Hepatocyte (in vitro differentiated cells): ENCODE measurements at places on chromosomes 7 and 10. TPM values are rescaled to one million over a fixed set of nuclear protein-coding genes. Genes with fewer than 3 reads are reported as not detected.

DNA sequence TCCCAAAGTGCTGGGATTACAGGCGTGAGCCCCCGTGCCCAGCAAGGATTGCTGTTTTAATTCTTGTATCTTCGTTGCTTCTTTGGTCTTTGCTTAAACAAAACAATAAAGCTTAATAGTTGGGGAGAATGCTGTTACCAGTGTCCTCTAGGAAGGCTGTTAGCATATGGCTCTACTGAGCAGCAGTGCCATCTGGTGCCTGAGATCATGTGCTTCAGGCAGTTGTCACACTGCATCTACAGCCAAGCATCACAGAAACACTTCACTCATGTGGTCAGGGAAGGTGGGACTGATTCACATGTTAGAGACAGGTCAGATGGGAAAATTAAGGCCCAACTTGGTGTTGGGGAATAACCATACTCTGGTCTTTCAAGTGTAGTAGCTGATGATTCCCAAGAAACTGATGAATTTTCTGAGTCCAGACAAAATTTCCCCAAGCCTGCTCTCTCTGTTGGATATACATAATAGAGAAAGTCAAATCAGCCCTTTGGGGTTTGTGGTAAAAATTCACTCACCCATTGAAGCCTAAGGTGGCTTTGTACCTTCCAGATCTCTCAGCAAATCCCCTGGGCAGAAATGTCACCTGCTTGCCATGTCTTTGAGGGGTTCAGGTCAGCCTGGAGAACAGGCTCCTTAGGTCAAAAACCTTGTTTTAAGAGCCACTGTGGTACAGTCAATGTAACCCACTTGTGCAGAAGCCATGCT lies 28.4 kb downstream of the UBE2D4 start:
- DNase-seq: peak; percentile 57

The PIK3AP1 gene
- total RNA-seq: 6.5 and 8.4 TPM in 2 replicates

GRCh38 chr10:96747734-96748550 lies 27.6 kb upstream of the PIK3AP1 start:
- no peak for DNase-seq

DNA sequence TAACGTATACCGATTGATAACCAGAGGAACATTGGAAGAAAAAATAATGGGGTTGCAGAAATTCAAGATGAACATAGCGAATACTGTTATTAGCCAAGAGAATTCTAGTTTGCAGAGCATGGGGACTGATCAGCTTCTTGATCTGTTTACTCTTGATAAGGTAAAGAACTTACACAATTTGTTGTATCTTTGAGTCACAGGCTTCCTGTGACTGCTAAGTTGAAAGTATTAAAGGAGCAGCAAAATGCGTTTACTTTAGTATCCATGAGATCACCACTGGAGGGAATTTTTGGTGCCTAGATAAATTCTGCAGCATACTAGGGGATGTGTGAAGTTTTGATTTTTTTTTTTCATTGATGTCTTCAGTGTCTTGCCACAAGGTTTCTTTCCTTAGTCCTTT lies 103.6 kb downstream of the BTAF1 start:
- peak; percentile 17 for DNase-seq

DNA sequence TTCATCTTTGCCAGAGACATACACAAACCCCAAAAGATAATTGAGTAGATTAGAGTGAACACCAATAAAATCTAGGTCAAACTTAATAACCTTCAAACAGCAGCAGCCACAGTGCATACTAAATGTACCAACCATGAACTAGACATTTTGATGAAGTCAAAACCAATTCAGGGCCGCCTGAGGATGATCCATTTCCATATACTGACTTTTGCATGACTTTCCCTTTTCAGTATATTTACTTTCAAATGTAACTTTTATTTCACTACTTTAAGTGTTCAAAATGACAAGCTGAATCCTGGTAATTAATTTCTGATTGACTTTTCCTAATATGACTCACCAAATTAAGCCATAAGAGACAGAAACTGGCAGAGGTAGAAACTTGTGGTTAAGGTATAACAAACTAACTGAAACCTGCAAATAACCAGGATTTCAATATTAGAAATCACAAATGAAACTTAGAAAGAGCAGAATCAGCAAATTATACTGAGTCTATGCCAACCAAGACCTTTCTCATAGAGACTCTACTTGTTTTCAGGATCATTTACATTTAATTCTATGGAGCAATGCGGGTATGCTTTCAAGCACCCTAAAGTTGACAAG lies 171.9 kb upstream of the LRRN3 start:
- no peak for DNase-seq

DNA sequence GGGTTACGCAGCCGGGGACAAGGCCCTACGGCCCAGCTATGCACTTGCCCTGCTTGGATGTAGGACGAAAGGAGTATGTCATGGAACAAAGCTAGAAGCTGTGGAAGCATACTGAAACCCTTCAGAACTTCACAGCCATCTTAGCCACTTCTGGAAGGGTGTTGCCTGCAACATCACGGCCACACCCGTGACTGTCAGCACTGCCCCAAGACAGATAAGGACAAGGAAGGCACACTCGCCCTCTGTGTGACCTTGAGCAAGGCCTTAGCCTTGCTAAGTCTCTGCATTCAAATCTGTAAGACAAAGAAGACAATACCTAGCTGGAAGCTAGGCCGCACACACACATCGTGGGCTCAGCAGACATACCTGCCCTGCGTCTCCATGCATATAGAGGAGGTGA lies 352.5 kb upstream of the MGMT start:
- no peak for DNase-seq

The ASB10 gene
- total RNA-seq: not detected in 2 replicates

The LHPP gene
- 29.4 and 34.9 TPM in 2 replicates for total RNA-seq

DNA sequence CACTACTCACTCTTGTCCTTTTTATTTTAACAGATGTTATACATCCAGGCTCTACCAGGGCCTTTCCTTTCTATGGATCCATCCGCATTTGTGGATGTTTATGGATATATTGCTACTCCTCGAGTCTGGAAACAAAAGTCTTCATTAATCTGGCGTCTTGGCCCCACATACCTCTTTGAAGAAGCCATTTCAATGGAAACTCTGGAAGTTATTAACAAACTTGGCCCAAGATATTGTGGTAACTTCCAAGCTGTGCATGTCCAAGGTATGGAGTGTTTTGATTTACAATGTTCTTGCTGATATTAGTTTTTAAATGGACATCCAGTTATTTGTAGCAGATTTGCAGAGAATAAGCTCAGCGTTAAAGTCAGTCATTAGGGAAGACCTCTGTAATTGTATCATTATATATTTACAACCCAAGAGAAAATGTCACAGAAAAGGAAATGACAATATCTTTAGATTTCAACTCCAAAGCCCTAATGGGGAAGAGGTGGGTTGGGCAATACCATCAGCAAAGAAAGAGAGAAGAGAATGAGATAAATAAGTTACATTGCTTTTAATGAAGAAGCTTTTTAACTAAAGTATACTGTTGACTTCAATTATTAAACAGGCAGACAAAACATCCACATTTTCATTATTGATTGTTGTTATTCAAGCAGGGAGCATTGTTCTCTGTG lies 102.1 kb downstream of the WDFY4 start:
- no peak for DNase-seq

The WDFY4 gene
- 0.36 and 0.43 TPM in 2 replicates for total RNA-seq

DNA sequence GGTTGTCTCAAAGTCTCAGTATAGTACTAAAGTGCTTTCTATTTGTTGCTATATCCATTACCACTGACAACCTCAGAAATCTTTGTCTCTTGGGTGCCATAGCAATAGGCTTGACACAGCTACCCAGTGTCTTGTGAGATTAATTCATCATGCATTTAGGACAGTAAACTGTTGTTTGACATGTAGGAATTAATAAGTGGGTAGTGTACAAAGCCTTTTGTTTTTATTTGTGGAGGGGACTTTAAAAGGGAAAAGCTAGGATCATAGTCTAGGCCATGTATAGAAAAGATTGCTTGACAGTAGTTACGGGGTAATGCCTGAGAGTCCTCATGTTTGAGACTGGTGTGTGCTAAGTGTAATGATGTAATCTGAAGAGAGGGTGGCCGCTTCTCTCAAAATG lies 102.6 kb upstream of the AGR3 start:
- DNase-seq: no peak

- no peak for DNase-seq
Observed at GRCh38 chr10:78010278-78010677, 19.0 kb downstream of the POLR3A start.

The ARL4A gene
- total RNA-seq: 64.0 and 66.7 TPM in 2 replicates

DNA sequence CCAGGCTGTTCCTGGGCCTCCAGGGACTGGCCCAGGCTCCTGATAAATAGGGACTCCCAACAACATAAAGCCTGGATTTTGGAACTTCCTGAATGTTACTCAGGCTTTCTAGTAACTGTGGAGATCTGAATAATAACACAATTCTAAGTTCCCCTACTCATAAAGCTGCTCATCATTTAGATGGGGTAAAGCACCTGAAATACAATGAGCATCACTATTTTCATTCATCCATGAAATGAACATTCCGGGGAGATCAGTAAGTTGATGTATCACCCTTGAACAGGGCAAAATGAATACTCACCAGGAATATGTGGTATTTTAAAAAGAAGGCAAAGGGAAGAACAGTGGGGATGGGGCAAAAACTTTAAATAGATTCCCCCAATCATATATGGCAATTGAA lies 48.3 kb upstream of the ATRNL1 start:
- DNase-seq: no peak

GRCh38 chr7:68868978-68869377 lies 729.3 kb upstream of the AUTS2 start:
- DNase-seq: no peak

DNA sequence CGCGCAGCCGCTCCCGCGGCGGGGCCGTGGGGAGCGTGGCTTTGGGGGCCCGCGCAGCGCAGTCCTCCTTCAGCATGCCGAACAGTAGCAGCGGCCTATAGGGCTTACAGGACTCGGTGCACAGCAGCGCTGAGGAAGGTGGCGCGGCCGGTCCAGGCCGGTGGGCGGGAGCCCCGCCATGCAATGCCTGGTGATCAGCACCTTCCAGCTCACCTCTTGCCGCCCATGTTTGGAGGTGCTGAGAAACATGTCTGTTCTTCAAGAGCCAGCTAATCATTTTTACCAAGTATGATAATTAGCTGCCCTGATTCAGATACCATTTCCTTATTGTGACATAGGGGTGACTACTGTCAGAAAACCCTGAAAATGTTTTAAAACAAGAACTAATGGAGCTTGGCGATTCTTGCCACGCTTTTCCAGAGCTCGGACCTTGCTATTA lies 33.5 kb upstream of the SFTPD start:
- no peak for DNase-seq
